ENCODE measurements at places on chromosomes 11 and 22.

DNA sequence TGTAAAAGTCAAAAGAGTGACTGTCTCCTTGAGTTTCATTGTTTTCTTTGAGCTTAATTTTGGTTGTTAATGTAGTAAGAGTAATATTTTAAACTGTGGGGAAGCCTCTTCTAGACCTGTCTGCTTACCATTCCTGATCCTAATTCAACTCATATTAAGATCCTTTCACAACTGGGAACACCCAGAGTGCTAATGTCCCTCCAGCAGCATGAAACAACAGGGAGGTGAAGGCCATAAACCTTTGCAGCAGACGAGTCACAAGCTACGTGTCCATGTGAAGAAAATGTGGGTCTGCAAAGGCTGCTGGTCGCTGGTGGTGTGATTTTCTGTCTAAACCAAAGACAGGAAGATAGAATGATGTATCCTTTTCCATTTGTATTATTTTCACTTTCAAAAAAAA, 152.5 kb downstream of the ETS1 start:
- no peak for DNase-seq

GRCh38 chr11:32333320-32333991, 101.9 kb downstream of the WT1 start:
- DNase-seq = no peak

- DNase-seq = peak; percentile 73
Measured at GRCh38 chr11:64887757-64888405, 9.5 kb upstream of the EHD1 start.

DNA sequence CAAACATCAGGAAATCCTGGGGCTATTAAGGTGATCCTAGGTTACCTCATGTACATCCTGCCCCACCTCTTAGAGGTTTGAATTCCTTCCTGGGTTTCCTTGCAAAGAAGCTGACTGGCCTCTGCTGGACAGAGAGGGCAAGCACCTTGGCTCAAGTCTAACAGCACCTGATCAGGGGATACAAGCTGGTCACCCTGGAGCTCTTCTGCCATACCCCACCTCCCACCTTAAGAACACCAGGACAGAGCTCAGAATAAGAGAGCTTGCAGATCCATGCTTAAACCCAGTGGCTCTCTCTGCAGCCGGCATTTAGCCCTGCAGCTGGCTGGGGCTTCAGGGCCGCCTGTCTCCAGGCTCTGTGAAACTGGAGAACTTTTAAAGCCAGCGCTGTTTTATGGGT, 386.6 kb upstream of the NARS2 start:
- DNase-seq = no peak

DNA sequence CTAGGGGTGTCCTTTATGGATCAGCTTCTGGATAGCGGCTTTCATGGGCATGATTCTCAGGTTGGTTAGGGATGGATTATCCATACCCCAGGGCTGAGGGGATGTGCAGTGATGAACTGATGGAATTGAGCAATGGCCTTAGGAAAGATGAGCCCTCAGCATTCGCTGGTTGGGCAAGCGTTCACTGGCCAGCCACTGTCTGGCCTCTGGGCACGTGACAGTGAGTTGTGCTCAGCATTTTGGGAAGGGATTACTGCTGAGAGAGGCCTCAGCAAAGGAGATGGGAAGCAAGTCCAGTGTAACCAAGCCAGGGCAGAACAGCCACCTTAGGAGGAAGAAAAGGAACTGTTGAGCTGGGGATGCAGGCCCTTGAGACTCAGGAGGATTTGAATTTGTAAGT, 17.4 kb downstream of the UBASH3B start:
- DNase-seq = no peak

DNA sequence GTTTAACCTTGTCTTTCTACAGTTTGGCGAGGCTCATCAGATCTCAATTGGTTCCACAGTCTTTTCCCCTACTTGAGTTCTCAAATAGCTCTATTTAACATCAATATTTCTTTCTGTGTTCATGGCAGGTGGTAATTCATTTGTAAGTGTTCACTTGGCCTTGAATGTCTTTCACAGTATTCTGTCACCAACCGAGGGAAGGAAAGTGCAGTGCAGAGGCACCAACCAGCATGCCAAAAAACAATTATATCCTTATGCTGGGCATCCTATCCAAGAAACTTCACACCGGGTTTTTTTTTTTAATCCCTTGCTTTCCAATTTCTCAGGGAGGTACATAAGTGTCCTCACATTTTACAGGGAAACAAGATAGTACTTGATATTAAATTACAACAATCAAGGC, 55.0 kb upstream of the ZC3H12C start:
- DNase-seq = no peak

GRCh38 chr11:130037881-130038585, 31.7 kb upstream of the APLP2 start:
- DNase-seq = no peak

All from stimulated activated CD4-positive, alpha-beta T cell treated with anti-CD3 and anti-CD28 coated beads, Interleukin-4, amount 100 ng/mL, for 4 hours (primary cell).